ENCODE measurements at places on chromosomes 16 and 17. TPM values are rescaled to one million over a fixed set of nuclear protein-coding genes. Genes with fewer than 3 reads are reported as not detected.

- no peak for DNase-seq
These were observed 43.3 kb downstream of the TIMM22 start for GRCh38 chr17:1040216-1040600.

GRCh38 chr17:77471984-77472461 lies 331.3 kb downstream of the SEC14L1 start:
- peak; percentile 73 for DNase-seq

DNA sequence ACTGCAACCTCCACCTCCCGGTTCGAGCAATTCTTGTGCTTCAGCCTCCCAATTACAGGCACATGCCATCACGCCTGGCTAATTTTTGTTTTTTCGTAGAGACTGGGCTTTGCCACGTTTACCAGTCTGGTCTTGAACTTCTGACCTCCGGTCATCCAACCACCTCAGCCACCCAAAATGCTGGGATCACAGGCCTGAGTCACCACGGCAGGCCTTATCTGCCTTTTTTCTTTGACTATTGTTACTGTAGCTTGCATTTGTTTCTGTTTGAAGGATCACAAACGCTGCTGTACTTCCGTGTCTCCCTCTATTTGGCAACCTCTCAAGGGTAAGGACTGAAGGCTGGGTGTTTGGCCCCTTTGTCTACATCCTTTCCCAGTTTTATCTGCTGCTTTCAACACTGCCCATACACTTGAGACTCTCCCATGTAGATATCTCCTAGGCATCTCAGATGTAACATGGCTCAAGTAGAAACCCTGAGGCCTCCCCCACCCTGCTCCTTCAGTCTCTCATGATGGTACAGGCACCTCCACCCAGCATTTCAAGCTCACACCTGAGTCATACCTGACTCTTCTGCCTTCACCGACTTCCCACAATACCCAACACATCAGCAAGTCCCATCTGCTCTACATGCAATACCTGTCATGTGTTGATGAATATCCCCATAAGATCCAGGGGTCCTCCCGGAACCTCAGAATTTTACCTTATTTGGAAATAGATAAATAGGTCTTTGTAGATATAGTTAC lies 219.0 kb downstream of the CPPED1 start:
- peak; percentile 53 for DNase-seq

DNA sequence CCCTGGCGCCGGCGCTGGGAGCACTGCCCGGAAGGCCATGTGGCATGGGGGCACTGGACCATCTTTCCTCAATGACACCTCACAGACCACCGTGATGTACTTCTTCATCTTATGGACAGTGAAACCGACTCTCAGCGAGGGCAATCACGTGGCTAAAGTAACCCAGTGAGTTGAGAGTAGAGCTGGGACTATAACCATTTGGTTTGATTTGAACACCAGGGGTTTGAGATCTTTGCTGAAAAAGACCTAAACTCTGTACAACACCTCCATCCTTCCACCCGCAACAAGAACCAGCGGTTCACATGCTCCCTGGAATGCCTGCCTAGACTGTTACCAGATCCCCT lies 3.3 kb downstream of the ITGA2B start:
- DNase-seq, result no peak

DNA sequence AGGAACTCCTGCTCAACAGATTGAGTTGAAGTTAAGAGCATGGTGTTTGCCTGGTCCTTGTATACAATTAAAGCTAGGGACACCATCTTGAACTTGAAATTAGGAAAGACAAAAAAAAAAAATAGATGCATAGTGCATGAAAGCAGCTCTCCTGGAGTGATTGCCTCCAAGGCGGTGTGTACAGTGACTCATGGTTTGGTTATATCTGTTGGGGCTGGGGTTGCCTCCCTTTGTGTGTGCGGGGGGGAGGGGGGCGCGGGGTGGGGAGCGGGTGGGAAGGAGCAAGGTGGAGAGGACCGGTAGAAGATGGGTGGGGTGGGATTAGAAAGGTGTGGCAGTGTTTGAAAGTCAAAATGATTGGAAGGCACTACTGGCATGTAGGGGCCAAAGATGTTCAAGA lies 3.4 kb downstream of the TMED6 start:
- no peak for DNase-seq

The BEAN1 gene
- not detected for total RNA-seq

The CCL16 gene
- total RNA-seq, result not detected

DNA sequence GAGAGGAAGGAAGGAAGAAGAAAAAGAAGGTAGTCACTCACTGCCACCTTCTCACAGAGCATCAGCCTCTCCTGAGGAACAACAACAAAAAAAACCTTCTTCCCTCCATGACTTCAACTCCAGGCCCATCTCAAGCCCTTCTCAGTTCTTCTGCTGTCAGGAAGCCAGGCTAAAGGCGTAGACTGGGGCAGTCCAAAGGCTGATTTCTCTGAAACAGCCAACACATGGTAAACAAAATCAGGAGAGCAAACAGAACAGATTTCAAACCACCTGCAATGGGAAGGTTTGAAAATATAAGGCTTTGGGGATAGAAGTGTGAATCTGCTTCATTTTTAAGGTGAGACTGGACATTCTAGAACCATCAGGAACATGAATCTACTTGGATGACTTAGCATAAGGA lies 157.3 kb upstream of the DNAH9 start:
- DNase-seq, result no peak

DNA sequence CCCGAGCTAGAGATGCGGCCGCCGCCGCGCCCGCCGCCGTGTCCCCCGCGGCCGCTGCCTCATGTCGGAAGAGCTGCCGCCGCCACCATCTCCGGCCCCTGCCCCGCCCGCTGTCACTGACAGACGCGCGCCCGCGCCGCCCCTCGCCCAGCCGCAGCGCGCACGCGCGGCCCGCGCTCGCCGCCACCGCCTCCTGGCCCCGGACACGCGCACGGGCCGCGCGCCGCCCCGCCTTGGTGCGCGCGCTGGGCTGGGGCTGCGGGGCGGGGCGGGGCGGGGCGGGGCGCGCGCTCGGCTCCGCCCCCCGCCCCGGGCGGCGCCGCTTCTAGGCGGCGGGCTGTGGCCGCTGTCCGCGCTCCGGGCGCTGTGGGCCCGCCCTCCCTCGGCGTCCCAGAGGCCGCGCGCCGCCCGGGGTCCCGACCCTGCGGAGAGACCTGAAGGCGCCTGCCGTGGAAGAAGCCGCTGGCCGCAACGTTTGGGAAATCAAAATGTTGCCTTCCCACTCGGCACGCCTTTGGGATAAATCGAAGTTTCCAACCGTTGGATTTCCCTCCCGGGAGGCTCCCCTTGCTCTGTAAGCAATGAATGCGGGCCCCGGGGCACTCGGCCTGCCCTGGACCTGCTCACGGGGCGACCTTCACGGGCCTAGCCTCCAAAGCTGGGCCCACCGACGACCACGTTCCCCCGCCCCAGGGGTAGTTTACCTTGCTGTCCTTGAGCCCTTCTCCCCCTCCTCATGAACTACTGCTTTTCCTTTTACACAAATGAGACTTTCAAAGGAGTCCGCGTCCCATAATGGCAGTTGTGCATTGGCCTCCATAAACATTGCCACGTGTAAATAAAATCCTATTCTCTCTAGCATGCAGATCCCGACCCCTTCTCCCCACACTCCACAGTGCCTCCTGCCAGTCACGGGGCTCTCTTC lies at the start of gene ADCY9:
TSS of gene ADCY9 (minus strand) at position 118 of the 925 bp plus-strand sequence. CDS start 1,000 bp downstream, outside the sequence.
- DNase-seq, result peak; percentile 61

The ZSCAN10 gene
- total RNA-seq, result not detected

The KRTAP3-1 gene
- total RNA-seq, result 0.64 TPM

GRCh38 chr17:68512960-68513474 lies 787 bp downstream of the PRKAR1A start:
- peak; percentile 64 for DNase-seq

DNA sequence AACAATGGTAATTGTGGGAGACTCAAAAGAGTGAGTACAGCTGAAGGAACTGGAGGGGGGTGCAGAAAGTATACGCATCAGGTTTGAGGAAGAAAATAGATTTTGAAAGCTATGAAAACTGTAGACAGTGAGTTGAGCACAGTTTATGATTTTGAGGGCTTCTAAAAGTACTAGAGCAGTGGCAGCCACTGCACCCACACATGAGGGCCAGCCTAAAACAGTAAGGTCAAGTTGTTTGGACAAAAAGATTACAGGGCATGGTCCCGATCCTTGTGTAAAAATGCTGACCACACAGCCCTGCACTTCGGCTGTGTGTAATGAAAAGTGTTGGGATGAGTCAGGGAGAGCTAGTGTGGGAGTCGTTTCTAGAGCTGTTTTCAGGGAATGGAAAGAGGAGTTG lies 2282.1 kb downstream of the TP53TG3F start:
- no peak for DNase-seq

- no peak for DNase-seq
These were observed 6.1 kb downstream of the CEP112 start for GRCh38 chr17:66185862-66186261.

- DNase-seq, result no peak
These were observed 17.4 kb downstream of the GAA start for GRCh38 chr17:80118601-80119270.

The OR1F1 gene
- not detected for total RNA-seq

The SEPTIN12 gene
- total RNA-seq, result not detected

DNA sequence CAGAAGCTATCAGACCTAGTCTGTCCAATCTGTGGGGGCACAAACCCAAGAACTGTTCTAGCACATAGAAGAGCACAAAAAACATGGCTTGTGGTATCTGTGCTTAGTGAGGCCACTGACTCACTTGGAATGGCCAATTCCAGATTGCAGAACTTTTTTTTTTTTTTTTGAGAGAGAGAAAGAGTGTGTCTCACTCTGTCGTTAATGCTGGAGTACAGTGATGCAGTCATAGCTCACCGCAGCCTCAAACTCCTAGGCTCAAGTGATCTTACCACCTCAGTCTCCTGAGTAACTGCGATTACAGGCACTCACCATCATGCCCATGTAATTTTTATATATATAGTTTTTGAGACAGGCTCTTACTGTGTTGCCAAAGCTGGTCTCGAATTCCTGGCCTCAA lies 77.2 kb upstream of the CLEC3A start:
- DNase-seq, result peak; percentile 32

Measured in M059J (cell line).